ENCODE measurements at places on chromosomes 12 and 14.

- no peak for DNase-seq
Measured at GRCh38 chr14:95496690-95497259, 19.7 kb downstream of the SYNE3 start.

DNA sequence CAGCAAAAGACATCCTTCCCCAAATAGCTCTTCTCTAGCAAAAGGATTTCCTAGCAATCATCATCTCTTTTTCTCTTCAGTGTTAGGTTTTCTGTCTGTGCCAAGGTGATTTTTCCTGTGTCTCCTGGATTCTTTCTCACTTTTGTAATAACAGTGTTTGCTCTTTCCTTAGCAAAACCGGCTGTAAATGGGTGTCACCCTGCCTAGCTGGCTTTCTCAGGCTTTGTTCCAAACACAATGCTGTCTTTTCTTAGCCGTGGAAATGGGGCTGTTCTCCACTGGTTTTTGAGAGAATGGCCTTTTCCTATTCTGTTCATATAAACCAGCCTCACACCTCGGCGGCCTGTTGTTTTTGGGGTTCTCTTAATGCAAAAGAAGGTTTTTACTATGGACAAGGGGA is 21.9 kb downstream of the JDP2 start:
- no peak for DNase-seq

DNA sequence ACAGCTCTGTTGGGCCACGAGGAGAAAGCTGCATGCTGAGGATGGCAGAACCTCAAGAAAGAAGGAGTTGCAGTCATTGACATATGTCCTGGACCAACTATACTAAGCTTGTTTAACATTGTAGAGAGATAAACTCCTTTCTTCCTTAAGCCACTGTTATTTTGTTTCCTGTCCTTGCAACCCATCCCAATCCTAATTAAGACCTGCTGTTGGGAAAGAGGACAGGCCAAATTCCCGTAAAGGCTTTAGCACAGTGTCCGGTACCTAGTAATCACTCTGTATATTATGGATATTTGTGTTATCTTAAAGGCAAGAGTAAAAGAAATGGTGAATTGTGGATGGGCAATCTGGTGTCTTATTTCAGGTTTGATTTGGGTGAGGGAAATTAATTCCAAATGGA is 53.5 kb upstream of the WSCD2 start:
- DNase-seq, result no peak

- no peak for DNase-seq
Measured at GRCh38 chr14:103773521-103773920, 57.9 kb downstream of the ZFYVE21 start.

- DNase-seq, result no peak
Measured at GRCh38 chr12:128245121-128245520, 21.8 kb upstream of the TMEM132C start.

All from activated T-cell treated with anti-CD3 and anti-CD28 coated beads for 24 hours (primary cell).